ENCODE measurements at places on chromosomes 6 and 20.
A peak's percentile ranks its signal among the peaks of the same experiment; 100 is the strongest.

- DNase-seq = peak; percentile 40
Observed at GRCh38 chr6:111087871-111088667, 766 bp downstream of the SLC16A10 start.

- no peak for DNase-seq
Observed at GRCh38 chr6:147561726-147562125, 53.2 kb downstream of the SAMD5 start.

DNA sequence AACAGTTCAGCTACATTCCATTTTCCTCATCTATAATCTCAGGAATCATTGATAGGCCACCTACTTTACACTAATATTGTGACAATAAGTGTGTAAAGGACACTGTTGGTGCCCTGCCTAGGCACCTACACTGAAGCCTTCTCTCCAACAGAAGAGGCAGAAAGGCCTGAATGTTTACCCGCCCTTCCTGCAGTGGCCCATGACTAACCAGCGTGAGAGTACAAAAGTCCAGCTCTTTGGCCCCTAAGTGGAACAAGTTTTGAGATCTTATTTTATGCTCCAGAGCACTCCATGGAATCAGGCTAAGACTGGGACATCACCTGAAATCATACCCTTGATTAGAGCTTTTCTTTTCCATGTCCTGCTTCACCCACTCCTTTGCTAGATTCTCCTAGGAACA lies 359.7 kb downstream of the ARHGAP18 start:
- no peak for DNase-seq

- no peak for DNase-seq
Observed at GRCh38 chr6:925656-926213, 232.8 kb upstream of the EXOC2 start.

DNA sequence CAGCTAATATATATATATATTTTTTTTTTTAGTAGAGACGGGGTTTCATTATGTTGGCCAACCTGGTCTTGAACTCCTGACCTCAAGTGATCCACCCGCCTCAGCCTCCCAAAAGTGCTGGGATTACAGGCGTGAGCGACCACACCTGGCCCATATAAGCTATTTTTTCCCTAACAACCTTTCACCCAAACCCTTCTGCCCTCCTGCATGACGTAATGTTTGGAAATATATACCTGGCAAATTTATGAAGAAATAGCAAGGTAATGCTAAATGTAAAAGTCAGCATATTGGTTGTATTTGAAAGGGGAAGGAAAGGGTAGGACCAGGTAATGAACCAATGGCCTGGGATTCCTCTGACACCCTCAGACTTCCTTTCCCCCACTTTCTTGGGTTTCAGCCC lies 325.5 kb upstream of the ARID1B start:
- no peak for DNase-seq

GRCh38 chr6:156256161-156256560 lies 521.0 kb upstream of the ARID1B start:
- DNase-seq = no peak

DNA sequence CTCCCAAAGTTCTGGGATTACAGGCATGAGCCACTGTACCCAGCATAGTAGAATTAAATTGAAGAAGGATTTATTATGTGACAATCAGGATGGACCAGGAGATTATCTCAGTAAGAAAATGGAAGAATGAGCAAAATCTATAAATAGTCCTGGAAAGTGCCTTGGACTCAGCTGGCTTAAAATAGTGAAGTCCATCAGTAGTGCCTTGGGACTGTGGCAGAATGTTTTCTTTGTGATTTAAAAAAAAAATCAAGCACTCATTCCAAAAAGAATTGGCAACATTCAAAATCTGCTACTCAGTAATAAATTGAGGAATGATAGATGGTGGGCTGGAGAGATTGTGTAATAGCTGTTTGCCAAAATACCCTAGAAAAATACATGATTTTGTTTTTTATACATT lies 37.0 kb upstream of the MAS1 start:
- no peak for DNase-seq

Measured in stimulated activated CD8-positive, alpha-beta memory T cell treated with anti-CD3 and anti-CD28 coated beads, Interleukin-4, amount 100 ng/mL, for 4 hours (primary cell).